Effector memory CD4-positive, alpha-beta T cell (primary cell): ENCODE measurements at places on chromosomes 5 and 9.

- DNase-seq: no peak
These were observed 736.9 kb downstream of the TLE1 start for GRCh38 chr9:80952363-80952922.

- no peak for DNase-seq
These were observed 80.7 kb downstream of the DRD1 start for GRCh38 chr5:175363300-175363699.

- no peak for DNase-seq
These were observed 29.5 kb downstream of the MTAP start for GRCh38 chr9:21831841-21832509.

DNA sequence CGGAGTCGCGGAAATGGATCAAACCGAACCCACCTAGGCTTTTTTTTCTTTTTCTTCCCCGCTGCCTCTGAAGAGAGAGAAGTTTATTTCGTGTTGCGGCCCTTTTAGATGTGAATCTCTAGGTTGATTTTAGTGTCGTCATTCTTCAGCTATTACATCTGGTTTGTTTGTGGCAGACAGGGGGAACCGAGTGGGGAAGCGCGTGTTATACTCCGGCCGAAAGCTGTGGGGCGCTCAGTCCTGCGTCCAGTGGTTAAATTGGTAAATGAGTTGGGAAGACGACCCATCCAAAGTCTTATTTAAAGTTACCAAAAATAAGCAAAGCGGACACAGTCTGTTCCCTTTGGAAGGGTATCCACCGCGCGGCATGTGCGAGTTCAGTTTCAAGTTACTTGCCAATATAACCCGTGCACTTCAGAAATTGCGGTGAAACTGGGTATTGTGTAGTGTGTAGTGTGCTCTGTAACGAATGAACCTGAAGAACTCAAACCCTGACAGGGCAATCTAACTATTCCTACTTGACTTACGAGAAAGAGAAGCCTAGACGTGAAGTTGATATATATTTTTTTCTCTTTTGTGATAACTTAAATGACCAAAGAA lies 1.3 kb downstream of the MAN2A1 start:
- peak; percentile 6 for DNase-seq

GRCh38 chr5:38768412-38769211 lies 77.2 kb upstream of the OSMR start:
- DNase-seq: no peak

DNA sequence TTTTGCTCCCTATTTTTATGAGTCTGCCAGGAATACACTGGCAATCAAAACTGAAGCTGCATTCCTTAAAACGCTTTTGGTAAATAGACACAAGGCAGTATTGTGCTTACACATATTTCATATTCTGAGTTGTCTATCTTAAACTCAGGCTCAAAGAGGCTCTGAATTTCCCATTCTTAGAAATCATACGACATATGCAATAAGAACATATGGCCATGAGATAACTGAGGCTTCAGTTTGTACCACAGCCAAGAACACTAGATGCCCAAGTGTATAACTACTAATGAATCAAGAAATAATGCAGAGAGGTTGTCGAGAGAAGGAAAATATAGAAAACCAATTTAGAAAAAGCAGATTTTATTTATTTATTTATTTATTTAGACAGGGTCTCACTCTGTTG lies 357.4 kb downstream of the NDUFS4 start:
- no peak for DNase-seq

- DNase-seq: no peak
These were observed 91.0 kb downstream of the ARSB start for GRCh38 chr5:78893940-78894677.

GRCh38 chr5:32584646-32585045 lies 711 bp upstream of the SUB1 start:
- DNase-seq: no peak

- DNase-seq: peak; percentile 63
These were observed 73.1 kb downstream of the STK10 start for GRCh38 chr5:172114875-172115422.

DNA sequence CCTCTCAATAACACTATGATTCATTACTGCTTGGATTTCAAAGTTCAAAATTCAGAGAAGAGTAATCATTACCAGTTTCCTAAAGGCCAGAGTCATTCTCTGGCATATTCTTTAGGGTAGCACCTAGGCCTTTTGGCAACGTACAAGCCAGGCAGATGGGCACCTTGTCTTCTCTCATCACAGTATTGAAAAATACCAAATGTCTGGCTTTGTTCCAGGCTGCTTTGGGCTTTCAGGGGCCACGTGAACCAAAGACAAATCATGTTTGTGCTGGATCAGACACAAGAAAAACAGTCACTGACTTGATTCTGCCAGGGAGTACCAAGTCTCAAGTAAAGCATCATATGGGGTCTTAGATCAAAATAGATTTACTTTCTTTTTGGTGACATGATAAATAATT lies 15.5 kb downstream of the MEGF9 start:
- DNase-seq: no peak

DNA sequence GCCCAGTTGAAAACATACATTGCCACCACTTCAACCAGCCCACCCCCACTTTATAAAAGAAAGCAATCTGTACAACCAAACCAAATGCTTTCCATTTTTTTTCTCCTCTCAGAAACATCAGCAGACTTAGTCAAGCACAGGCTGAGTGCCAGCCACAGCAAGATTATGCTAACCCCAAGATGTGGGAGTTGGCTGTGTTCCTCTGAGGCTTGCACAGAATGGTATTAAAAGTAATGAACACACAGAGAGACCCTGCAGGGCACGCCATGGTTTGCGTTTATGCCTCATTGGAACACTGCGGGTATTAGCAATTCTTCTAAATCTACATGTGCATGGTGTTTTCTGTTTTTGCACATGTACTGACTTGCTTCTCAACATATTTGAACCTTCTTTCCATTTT lies 419.9 kb upstream of the GRAMD2B start:
- DNase-seq: no peak

DNA sequence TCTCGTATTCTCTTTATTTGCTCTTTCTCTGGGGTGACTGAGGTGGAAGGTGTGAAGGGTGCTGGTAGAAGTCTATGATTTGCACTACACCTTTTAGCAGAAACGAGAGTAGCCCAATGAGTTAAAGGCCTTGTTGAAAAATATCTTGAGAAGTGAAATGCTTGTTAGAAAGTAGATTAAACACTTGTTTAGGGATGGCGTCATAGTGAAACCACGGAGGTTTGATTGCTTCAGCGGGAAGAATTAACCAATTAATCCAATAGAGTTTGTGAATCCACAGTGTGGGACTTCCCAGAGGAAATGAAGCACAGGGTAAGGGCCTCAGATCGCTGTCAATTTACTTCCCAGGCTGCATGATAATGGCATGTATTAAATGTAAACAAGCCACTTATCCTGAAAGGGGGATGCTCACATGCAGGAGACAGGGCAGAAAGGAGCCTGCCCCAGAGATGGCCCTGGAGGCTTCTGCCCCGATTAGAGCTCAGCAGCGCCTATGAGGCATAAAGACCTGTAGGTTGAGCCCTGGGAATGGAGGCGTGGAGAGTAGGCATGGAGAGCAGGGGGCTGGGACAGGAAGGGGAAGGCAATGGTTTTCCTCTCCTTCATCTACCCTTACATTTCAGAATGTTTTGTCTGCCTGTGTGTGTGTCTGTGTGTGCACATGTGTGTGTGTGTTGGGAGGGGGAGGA lies 1.5 kb downstream of the FAM170A start:
- DNase-seq: no peak

DNA sequence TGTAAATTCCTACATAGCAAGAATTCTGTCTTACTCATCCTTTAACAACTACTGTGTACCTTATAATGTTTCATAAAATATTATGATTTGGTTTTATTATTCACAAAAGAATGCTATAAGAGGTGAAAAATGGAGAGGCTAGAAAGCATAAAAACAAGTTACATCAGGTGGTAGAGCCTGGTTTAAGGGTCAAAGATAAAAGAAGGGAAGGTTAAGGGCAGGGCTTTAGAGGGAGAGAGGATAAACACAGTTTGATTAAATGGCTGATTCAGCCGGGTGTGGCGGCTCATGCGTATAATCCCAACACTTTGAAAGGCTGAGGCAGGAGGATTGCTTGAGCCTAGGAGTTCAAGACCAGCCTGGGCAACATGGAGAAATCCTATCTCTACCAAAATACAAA lies 40.4 kb upstream of the HSPB3 start:
- DNase-seq: no peak

DNA sequence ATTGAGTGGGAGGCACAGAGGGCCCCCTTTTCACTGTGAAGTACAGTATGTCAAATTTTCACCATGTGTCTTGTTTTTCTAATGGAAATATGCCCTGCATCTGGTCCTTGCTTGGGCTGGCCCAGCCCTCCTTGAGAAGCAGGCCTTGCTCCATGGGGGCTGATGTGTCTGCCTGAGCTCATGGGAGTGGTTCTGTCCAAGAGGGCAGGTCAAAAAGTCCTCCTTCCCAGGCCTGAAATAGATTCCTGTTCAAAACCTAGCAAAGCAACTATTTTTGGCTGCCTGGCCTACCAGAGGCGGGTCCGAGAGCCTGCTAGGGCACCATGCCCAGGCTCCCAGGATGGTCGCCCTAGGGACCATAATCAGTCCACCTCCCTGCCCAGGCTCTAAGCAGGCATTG lies 40.5 kb upstream of the NEURL1B start:
- no peak for DNase-seq

- no peak for DNase-seq
These were observed 14.6 kb upstream of the COL15A1 start for GRCh38 chr9:98929071-98929470.
